ENCODE measurements at places on chromosomes 1 and 21.

DNA sequence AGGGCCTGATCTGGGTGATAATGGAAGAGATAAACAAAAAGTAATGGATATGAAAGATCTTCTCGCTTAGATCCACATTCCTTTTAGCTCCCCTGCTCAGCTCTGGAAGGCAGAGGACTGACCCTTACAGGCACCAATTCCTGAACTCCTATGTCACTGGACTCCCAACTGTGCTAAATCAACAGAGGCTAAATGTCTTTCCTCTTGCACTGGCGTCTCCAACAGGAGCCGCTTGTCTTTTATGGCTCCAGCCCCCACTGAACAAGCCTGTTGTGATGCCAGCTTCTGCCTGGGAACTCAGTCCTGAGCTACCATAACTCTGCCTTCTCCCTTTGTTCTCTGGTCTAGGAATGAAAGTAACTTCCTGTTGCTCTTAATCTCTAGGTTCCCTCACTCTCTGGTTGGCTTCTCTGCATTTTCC is 142.1 kb upstream of the COL11A1 start:
- no peak for DNase-seq

DNA sequence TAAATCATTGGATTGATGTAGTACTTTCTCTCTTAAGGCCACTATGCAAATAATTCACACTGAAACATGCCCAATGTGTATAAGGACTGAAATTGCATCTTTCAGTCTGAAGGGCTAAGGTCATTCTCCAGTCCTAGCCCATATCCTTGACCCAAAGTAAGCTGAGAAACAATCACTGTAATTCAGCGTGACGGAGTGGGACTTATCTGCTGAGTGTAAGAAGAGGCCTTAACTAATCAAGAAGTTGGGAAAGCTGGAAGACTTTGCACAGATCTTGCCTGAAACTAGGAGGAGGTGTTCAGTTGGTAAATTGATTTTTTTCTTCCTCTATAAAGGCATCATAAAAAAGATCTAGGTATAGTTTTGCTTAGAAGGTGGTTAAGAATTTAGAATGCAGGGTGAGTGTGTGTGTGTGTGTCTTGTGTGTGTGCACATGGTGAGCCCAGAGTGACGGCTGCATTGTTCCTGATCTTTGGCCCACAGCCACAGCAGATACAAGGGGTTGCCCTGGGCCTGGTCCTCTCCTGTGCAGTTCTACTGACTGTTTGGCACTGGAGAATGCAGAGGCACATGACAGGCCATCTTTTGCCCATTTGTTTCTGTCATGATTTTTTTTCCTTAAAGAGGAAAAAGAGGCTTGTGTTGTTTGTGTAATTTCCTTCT is 13.3 kb upstream of the PPP2R5A start:
- no peak for DNase-seq

DNA sequence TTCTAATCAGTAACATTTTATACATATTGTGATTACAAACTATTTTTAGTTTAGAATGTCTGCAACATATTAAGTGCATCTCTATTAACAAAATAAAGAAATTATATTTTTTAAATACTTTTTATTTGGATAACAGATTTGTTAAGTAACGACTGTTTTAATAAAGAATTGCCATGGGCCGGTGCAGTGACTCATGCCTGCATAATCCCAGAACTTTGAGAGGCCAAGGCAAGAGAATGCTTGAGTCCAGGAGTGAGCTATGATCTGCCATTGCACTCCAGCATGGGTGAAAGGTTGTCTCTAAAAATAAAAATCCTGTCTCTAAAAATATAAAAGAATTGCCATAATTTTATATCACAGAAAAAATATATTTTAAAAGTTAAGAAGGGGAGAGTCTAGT is 4.1 kb downstream of the LRRIQ3 start:
- no peak for DNase-seq

GRCh38 chr1:12594966-12595756 is 22.8 kb downstream of the DHRS3 start:
- DNase-seq = peak; percentile 81

- DNase-seq = peak; percentile 45
Observed at GRCh38 chr1:93344886-93345632, 648 bp upstream of the DR1 start.

GRCh38 chr1:108082738-108083562 is 117.2 kb downstream of the SLC25A24 start:
- DNase-seq = no peak

DNA sequence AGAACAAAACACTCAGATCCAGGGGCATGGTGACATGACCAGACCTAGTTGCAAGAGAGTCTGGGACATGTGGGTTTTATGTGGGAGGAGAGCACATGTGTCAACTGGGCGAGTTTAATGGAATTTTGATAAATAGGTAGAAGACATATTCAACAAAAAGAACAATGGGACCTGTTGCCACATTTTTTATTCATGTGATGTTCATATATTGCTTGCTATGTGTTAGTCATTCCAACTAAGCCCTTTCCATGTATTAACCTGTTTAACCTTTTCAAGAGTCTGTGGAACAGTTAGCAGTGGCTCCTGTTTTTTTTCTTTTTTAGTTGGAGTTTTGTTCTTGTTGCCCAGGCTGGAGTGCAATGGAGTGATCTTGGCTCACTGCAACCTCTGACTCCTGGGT is 30.1 kb upstream of the CSF3R start:
- no peak for DNase-seq

DNA sequence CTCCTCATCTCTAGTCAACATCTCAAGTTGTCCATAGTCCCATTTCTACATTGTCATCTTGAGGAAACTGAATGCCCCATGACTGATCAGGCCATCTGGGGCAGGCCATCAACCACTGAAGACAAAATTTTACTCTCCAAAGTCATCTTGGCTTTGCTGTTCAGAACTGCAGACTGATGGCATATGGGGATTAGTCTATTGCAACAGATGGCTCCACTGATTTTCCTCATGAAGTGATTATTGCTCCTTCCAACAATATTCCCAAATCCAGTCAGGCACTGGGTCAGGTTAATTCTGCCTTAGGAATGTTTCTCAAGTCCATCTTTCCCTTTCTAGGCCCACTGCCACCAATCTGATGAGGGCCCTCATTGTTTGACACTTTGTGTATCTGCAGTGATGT is 101.7 kb downstream of the ESRRG start:
- no peak for DNase-seq

GRCh38 chr1:167118188-167118587 is 24.3 kb downstream of the STYXL2 start:
- DNase-seq = no peak
